ENCODE measurements at places on chromosomes 6 and 20.

DNA sequence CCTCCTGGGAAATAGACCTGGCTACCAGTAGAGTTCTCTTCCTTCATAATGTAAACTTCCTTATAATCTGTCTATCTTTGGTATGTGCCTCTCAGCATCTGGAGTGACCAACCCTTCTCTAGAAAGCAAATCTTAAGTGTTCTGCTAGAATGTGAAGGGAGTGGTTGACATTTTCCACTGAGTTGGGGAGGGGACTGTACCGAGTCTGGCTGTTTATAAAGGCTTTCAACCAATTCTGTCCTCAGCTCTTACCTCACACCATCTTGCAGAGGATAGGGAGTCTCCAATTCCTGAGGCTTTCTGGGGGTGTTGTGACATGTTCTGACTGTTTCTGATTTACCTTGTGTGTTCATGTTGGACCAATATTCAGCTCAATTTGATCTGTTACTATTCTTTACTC, 39.6 kb downstream of the FAM217A start:
- DNase-seq = peak; percentile 69

DNA sequence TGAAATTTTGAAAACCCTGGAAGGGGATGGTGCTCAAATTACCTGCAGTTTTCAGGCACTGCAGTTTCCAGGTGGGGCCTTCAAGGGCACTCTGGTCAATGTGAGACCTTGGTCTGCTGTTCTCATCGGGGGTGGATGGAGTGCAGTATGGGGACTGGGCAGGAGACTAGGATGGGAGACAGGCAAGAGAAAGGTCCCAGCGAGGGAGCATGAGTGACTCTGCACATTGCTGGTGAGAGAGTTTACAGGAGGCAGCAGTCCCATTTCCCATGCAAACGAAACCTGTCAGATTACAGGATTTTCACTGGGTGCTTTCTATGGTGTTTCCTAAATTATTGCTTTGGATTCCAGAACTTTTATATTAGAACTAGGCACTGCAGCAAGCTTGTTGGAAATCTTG, 73.5 kb upstream of the DTNBP1 start:
- no peak for DNase-seq

DNA sequence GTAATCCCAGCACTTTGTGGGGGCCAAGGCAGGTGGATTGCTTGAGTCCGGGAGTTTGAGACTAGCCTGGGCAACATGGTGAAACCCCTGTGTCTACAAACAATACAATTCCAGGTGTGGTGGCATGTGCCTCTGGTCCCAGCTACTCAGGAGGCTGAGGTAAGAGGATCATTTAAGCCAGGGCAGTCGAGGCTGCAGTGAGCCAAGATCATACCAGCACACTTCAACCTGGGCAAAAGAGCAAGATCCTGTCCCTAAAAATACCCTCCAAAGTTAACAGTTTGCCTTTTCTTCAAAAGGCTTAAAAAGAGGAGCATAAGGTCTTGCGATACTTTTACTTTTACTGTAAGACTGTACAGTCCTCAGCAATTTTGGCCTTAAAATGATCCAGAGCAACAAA, 10.7 kb upstream of the SPTLC3 start:
- no peak for DNase-seq

- no peak for DNase-seq
Observed at GRCh38 chr6:85129881-85130280, 320.0 kb upstream of the NT5E start.
